ENCODE measurements at places on chromosomes 1 and 21.

DNA sequence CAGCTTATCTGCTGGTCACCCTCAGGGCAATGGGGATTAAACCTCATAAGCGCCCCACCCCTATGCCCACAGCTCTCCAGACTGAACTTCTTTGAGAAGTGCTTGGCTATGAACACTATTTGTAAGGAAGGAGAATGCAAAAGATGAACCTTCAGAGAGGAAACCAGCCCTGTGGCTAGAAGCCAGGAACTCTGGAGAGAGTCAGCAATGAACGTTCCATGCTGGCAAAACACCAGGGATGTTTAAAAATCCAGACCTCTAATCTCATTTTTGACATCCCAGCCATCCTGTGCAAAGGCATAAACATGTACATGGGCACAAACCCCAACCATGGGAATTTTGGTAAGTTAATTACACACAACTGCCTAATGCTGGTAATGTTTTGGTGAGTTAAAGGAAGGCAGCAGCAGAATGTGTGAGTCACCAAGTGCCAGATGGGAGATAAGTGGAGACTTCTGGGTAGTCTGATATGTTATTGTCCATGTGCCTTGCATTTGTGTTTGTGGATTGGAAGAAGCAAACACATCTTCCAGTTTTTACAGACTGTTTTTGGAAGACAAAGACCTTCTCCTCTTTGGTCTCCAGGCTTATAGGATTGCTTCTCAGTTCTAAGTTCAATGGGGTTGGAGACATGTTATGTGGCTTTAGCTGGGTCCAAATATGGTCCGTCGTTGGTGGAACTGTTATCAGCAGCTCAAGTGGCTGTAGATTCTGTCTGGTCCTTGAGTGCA is 174.1 kb upstream of the ETV3 start:
- DNase-seq = no peak

- DNase-seq = no peak
Observed at GRCh38 chr1:75130865-75131564, 3.2 kb upstream of the LHX8 start.

GRCh38 chr1:151653397-151653796 is 41.5 kb downstream of the SNX27 start:
- DNase-seq = no peak

GRCh38 chr1:159429074-159429861 is 2.7 kb upstream of the OR10J4 start:
- no peak for DNase-seq

GRCh38 chr21:22609802-22610201 is 1611.6 kb downstream of the NCAM2 start:
- no peak for DNase-seq

DNA sequence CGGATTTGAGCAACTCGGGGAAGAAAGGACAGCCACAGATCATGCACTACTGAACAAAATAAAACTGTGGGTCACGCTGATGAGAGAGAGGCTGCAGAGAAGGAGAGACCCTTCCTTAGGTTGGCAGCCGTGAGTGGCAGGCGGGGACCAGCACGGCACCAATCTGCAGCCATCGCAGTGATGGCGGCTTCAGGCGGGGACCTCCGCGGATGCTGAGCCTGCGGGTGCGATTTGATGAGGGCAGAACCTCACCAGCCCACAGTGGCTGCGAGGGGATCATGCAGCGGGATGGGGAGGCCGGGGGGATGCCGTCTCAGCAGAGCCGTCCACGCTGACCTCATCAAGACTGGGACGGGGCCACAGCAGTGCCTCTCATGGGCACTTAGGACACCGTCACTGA is 11.8 kb downstream of the ITGB2 start:
- no peak for DNase-seq

- no peak for DNase-seq
Observed at GRCh38 chr1:14928412-14928811, 225.1 kb upstream of the TMEM51 start.

- DNase-seq = no peak
Observed at GRCh38 chr1:246297279-246298265, 209.5 kb downstream of the SMYD3 start.

DNA sequence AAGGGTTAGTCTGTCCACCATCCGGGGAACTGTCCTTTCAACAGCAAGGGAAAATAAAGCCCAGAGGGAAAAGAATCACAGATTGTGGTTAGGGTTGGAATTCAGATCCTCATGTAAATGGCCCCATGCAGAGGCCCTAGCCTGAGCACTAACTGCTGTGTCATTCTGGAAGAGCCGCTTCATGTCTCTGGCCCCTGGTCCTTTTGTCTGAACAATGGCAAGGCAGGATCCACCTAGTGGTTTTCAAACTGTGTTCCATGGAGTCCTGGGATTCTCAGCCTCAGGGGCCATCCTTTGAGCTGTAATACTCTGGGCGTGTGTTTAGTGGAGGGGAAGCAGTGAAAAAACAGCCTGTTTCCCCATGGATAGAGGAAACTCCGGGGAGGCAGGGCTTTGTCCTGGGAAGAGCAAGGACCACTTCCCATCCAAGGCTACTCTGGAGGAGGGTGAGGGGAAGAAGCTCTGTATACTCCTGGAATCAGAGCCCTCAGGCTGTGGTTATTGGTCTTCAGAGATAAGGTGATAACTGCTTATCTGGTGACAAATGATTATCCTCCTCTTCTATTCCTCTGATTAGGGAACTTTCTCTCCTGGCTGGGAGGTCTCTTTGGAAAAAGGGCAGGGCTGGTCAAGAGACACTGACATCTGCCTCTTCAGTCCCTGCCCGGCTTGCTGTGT is 19.2 kb downstream of the PAX7 start:
- DNase-seq = no peak

GRCh38 chr1:207047505-207047904 is 3.5 kb downstream of the YOD1 start:
- DNase-seq = no peak

DNA sequence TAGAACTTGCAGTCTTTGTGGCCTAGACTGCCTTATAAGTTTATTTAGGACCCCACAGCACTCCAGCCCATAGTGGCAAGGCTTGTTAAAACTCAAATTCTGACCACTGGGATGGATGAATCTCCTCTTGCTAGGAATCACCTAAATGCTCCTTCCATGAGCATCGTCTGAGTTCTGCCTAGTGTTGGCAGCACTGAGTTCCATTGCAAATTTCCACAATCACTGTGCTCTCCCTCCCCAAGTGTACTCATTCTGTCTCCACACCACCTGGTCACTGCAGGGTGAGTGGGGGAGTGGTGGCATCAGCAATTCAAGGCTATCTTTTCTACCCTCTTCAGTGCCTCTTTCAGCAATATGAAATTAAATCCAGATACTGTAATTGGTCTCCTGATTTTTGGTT is 46.7 kb upstream of the PTBP2 start:
- DNase-seq = no peak

DNA sequence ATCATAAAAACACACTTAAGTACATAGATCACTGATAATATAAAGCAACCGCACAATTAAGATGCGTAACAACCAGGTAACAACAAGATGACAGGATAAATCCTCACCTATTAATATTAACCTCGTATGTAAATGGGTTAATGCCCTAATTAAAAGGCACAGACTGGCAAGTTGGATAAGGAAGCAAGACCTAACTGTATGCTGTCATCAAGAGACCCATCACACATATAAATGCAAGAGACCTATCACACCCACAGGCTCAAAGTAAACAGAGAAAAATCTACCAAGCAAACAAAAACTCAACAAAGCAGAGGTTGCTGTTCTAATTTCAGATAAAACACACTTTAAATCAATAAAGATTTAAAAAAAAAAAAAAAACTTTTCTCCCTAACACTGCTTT is 151.8 kb downstream of the FAF1 start:
- no peak for DNase-seq

DNA sequence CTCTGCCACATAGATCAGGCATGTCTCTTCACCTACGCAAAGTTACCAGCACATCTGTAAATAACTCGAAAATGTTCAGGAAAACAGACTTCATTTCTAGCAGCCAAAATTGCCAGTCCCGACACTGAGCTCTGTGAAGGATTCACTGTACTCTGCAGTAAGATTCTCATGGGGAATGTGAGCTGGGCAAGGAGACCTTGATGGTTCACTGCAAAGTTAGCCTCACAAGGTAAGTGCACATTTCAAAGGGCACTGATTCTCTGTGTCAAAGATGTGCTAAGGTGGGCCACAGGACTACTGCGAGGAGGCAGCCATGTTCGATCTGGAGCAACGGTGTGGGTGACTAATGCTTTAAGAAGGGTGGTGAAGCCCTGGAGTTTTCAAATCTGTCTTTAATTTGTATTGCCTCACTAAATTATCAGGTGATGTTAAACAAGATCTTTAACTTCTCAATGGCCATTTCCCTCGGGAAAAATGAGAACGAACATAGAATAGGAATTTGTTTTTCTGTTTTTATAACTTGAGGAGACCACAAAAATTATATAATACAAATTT is 25.2 kb downstream of the STPG1 start:
- DNase-seq = no peak

DNA sequence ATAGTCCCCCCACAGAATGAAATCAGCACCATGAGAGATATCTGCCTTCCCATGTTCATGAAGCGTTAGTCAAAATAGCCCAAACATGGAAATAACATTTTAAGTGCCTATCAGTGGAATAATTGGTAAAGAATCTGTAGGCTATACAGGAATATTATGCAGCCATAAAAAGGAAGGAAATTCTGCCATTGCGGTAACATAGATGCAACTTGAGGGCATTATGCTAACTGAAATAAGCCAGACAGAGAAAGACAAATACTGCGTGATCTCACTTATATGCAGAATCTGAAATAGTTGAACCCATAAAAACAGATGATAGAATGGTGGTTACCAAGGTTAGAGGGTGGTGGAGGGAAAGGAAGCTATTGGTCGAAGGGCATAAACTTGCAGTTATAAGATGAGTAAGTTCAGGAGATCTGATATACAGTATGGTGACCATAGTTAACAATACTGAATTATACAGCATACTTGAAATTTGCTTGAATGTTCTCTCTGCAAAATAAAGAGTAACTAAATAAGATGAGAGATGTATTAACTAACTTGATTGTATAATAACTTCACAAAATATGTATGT is 699 bp upstream of the IL23R start:
- no peak for DNase-seq

- no peak for DNase-seq
Observed at GRCh38 chr1:26627954-26628353, 67.9 kb upstream of the ARID1A start.

- no peak for DNase-seq
Observed at GRCh38 chr1:101959456-101959855, 37.3 kb downstream of the OLFM3 start.

DNA sequence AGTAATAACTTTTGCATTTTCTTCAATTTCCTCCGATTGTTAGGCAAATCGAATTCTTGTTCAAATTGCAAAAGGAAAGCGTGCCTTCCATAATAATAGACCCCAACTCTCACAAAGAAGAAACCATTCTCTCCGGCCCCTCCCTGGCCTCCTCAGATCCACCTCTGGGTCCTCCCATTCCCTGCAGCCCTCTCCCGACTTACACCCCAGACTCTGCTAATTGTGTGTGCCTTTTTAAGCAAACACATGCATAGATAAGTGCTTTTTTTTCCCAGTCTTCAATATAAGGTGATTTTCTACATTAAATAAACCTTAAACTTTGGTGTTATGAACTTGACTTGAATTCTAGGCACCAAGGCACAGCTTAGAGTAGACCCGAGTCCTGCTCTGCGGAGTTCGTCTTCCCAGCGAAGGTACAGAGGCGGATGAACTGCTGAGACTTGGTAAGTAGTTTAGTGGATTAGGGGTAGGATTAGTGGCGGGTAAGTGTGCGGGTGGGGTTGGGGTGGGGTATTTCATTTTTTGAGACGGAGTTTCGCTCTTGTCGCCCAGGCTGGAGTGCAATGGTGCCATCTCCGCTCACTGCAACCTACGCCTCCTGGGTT is 1.5 kb downstream of the L1TD1 start:
- no peak for DNase-seq

- no peak for DNase-seq
Observed at GRCh38 chr1:53949023-53949990, 3.2 kb downstream of the LRRC42 start.

GRCh38 chr1:35968396-35968795 is 37.5 kb downstream of the AGO3 start:
- no peak for DNase-seq

DNA sequence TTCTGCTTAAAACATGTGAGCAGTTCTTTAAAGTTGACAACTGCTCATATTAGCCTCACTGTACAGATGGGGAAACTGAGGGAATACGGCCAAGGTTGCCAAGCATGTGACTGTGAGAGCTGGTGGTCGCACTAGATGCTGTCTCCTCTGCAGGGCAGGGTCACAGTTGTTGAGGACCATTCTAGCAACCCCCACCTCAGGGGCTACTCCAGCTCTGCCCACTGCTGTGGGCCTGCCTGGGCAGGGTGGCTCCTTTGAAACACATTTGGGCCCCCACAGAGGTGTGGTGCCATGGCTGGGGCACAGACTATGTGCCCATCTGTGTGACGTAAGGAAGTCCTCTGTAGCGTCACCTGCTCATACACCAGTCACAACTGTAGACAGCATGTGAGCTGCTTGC is 779 bp downstream of the THEM5 start:
- no peak for DNase-seq

- no peak for DNase-seq
Observed at GRCh38 chr1:166972826-166973225, 2.5 kb downstream of the ILDR2 start.

DNA sequence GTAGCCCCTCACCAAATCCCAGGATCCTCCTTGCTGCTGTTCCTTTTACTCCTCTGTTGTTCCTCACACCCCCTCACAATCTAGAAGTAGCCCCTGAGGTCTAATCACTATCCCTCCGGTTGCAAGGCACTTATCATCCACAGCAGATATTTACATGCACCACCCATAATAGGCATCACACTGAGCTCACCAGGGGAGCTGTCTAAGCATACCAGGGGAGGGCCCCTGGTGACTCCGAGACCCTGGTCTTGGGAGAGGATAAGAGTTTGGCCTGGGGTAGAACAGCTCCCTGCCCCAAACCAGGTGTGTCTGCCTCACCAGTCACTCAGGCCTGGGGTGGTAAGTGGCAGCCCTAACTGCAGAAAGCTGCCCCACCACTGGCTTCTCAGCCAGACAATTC is 37.3 kb upstream of the ZC3H12A start:
- no peak for DNase-seq

GRCh38 chr1:34590211-34590623 is 164.6 kb upstream of the GJB5 start:
- no peak for DNase-seq

GRCh38 chr1:45622524-45623394 is 1.1 kb downstream of the CCDC17 start:
- DNase-seq = no peak

GRCh38 chr1:237921306-237921705 is 30.6 kb upstream of the ZP4 start:
- DNase-seq = no peak

DNA sequence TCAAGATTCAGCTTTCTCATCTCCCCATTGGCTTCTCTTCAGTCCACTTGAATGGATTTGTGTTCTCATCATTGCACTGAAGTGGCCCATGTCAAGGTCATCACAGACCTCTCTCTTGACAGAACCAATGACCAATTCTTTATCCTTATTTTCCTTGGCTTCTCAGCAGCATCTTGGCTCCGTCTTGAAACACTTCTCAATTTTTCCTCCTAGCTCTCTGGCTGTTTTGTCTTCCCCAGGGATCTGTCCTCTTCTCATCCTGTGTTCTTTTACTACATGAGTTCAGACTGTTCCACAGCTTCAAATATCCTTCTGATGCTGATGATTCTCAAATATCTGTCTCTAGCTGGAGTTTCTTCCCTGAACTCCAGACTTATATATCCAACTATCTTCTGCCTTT is 78.6 kb downstream of the COLGALT2 start:
- DNase-seq = no peak
